ENCODE measurements at places on chromosomes 4 and X.

DNA sequence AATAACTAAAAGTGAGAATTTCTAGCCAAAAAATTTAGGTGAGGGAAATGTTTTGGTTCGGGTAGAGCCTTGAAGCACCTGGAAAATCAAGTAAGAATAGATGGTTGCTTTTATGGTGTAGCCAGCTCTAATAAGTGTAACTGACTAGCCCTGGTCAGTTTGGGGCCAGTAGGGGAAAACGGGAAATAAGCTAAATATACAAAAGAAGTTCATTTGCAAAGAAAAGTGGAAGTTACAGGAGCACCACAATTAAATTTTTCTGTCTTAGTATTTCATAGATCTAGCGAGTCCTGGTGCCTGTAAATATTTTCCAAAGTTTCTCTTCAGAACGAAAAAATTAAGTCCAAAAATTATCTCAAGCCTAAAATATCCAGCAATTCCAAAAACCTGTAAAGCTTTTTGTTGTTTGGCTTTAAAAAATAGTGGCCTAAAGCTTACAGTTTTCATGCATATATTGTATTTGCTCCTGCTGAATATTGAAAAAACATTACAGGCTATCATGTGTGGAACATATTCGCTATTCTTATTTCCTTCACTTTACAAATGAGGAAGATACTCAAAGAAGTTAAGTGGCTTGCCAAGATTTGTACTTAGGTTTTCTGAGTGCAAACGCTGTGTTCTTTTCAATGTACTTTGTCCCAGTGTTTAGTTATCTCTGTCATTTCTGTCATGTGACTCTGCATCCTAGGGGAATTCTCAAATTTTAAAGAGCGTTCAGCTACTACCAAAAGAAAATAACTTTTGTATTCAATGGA lies 7.3 kb upstream of the PTPN13 start:
- no peak for DNase-seq

GRCh38 chrX:153571534-153571908 lies 27.4 kb downstream of the CCNQ start:
- DNase-seq: no peak

- DNase-seq: no peak
Observed at GRCh38 chr4:121397941-121398601, 17.3 kb upstream of the QRFPR start.

DNA sequence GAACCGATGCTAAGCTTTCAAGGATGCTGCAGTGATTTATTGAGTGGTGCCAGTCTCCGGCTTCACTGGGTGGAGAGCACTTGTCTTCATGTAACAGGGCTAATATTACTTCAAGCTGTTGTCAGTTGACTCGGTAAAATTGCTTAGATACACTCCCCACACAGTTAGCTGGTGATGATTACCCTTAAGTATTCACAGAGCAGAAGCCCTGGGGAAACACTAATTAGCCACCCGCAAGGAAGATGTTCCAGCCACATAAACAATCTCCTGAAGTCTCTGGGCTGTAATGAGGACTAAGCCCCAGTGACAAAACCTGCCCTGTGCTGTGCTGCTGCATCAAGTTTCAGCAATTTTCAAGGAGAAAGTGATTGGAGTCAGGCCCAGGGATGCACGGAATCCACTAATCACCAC lies 37.3 kb upstream of the GK2 start:
- no peak for DNase-seq

GRCh38 chrX:129782706-129783105 lies 3.0 kb downstream of the SASH3 start:
- DNase-seq: no peak

- DNase-seq: no peak
Observed at GRCh38 chrX:46553935-46554334, 8.7 kb upstream of the ZNF674 start.
